ENCODE measurements at places on chromosomes 3 and 15. TPM values are rescaled to one million over a fixed set of nuclear protein-coding genes. Genes with fewer than 3 reads are reported as not detected.

Gene RAB7A
- polyA plus RNA-seq, result 134 TPM

Gene SCAANT1
- 1.0 TPM for polyA plus RNA-seq

Gene FBXO40
- polyA plus RNA-seq, result 3.4 TPM

Gene ERICH6
- 0.11 TPM for polyA plus RNA-seq

DNA sequence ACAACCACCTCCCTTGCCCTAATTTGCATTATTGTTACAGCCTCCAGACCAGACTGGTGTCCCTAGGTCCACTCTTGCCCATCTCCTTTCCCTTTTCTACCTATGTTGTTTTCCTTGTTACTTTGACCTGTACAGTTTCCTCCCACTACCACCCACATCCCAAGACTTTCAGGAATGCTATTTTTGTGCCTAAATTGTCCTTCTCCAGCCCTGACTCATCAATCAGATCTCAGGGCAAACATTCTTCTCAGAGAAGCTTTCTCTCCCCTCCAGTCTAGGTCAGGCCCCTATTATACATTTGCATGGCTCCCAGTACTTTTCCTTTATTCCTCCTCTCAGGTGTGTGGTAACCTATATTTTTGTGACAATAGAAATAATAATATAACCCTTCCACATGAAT, 241.5 kb downstream of the IGSF11 start:
- DNase-seq, result no peak

All from forelimb muscle (tissue), 1 donor.